ENCODE measurements at places on chromosomes 2 and 18. TPM values are rescaled to one million over a fixed set of nuclear protein-coding genes. Genes with fewer than 3 reads are reported as not detected.

- no peak for DNase-seq
Observed at GRCh38 chr2:160321006-160321405, 120.9 kb upstream of the ITGB6 start.

DNA sequence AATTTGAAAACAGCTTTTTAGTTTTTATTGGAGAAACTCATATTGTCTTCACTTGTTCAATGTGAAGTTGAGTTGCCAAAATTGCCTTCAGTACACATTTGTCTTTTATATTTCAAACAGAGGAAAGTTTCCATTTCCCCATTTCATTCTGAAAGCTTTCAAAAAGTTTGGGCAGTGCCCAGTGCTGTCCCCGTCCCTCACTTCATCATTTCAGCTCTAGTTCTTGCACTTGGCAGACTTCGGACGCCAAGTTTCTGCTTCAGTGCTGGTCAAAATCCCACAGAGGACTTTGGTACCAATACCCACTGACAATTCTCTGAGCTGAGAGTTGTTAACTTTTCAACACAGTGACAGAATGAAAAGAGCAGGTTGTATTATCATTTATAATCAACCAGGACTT is 43.4 kb upstream of the AQP4 start:
- DNase-seq: no peak

DNA sequence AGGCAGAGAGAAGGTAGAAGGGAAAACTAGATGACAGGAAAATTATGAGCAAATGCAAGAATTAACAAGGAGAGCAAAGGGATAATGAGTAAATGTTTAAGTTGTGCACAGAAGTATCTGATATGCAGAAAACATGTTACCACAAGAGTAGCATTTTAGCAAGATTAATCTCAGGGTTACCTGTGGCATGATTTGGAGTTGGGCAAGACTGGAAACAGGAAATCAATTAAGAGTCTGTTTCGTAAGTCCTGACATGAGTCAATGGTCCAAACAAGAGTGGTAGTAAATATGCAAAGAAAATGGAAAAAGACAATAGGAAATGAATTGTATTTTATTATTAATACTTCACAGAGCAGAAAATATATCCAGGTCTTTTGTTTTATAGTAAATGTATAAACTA is 17.3 kb upstream of the MTX2 start:
- no peak for DNase-seq

Gene OR6B2
- total RNA-seq: not detected

Gene METAP1D
- 13.7 TPM for total RNA-seq

- no peak for DNase-seq
Observed at GRCh38 chr2:214904634-214905033, 95.2 kb upstream of the BARD1 start.

GRCh38 chr2:41033127-41033526 is 581.2 kb upstream of the SLC8A1 start:
- DNase-seq: no peak

Gene RAPH1
- 0.11 TPM for total RNA-seq

GRCh38 chr18:57915248-57915647 is 112.1 kb upstream of the ATP8B1 start:
- DNase-seq: no peak

- no peak for DNase-seq
Observed at GRCh38 chr18:6058941-6059340, 163.6 kb upstream of the TMEM200C start.
